ENCODE measurements at places on chromosomes 2 and 18. TPM values are rescaled to one million over a fixed set of nuclear protein-coding genes. Genes with fewer than 3 reads are reported as not detected.

RAX gene
- total RNA-seq, result not detected

SLC23A3 gene
- not detected for total RNA-seq

TLX2 gene
- total RNA-seq, result not detected

PMAIP1 gene
- 0.98 TPM for total RNA-seq

FBLN7 gene
- total RNA-seq, result 2.5 TPM

SLC66A3 gene
- 4.9 TPM for total RNA-seq

UGT1A5 gene
- total RNA-seq, result not detected

HOXD1 gene
- not detected for total RNA-seq

FIGN gene
- total RNA-seq, result 3.7 TPM

PRSS56 gene
- under 0.01 TPM for total RNA-seq

OSR1 gene
- total RNA-seq, result 1.7 TPM

CCDC121 gene
- total RNA-seq, result 3.9 TPM

SPATA3 gene
- total RNA-seq, result not detected

TXNL4A gene
- 30.0 TPM for total RNA-seq

L3MBTL4 gene
- total RNA-seq, result 19.7 TPM

DCDC2C gene
- total RNA-seq, result 0.49 TPM

MARCO gene
- 0.25 TPM for total RNA-seq

TRIB2 gene
- total RNA-seq, result 67.9 TPM

AQP12A gene
- total RNA-seq, result not detected

CCT7 gene
- 153 TPM for total RNA-seq

PSMA8 gene
- not detected for total RNA-seq

DNAJC5G gene
- total RNA-seq, result not detected

METTL5 gene
- total RNA-seq, result 29.7 TPM

BMP10 gene
- not detected for total RNA-seq

NCOA1 gene
- total RNA-seq, result 114 TPM
